ENCODE measurements at places on chromosomes 6 and 20.

- no peak for DNase-seq
Measured at GRCh38 chr6:3850451-3851203, 1.5 kb downstream of the FAM50B start.

GRCh38 chr20:10708351-10709185 lies 34.8 kb upstream of the JAG1 start:
- DNase-seq = no peak

DNA sequence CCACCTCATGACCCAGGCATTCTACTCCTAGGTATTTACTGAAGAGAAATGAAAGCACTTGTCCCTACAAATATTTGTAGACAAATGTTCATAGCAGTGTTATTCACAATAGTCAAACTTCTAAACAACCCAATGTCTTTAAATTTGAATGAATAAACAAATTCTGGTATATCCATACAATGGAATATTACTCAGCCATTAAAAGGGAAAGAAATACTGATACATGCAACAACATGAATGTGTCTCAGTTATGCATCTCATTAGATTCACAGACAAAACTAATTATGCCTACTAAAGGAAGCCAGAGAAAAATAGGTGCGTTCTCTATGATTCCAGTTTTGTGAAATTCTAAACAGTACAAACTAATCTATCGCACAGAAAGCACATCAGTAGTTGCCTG lies 30.7 kb downstream of the MDFI start:
- DNase-seq = no peak

DNA sequence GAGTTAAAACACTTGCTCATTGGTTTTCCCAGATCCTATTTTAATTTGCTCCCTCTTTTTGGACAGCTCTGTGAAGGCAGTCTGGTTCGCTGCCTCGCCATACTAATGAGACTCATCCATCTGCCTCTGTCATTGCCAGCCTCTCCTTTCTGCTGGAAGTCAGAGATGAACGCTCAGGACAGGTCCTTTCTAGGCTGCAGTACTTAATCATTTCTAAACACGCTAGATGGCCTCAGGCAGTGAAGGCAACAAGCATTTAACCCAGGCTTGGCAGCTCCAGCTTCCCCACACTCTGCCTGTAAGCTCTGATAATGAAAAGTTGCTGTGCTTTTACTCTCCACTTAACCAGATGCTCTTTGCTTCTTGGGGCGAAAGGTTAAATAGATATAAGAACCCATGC lies 286.7 kb upstream of the POU3F2 start:
- DNase-seq = no peak

Data from hindlimb muscle (tissue), 1 donor.